ENCODE measurements at places on chromosomes 6 and 20.

- DNase-seq: no peak
Observed at GRCh38 chr6:41713650-41714291, 21.6 kb downstream of the TFEB start.

DNA sequence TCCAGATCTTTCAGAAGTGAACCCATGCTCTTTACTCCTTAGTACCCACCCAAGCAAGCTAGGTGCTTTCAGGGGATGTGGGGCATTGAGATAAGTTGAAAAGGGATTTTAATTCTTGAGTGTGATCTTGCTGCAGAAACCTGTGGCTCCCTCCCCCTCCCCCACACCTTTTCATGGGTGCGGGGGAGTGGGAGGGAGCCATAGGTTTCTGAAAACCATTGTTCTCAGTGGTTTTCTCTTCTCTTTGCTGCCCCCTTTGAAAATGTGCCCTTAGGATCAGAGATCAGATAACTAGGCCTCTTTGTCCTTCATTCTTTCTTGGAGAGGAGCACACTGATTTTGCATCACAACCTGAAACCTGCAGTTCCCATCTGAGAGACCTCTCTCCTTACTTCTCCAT is 2.4 kb downstream of the PCSK2 start:
- DNase-seq: no peak

DNA sequence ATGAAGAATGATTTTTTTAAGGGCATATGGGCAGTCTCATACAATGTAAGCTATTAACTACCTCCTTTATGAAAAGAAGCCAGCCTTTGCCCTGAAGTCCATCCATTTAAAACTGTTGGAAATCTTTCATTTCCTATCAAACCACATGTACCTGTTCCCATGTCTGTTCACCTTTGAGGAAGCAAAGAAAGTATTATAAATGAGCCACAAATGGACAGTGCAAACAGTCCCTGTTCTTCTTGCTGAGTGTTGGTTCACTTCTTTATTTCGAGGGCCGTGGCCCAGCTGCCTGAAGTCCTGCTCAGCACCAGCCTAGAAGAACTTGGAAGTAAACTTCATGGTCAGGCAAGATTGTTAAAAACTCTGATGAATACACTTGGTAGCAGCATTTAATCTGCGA is 112.4 kb downstream of the TMEM242 start:
- no peak for DNase-seq

DNA sequence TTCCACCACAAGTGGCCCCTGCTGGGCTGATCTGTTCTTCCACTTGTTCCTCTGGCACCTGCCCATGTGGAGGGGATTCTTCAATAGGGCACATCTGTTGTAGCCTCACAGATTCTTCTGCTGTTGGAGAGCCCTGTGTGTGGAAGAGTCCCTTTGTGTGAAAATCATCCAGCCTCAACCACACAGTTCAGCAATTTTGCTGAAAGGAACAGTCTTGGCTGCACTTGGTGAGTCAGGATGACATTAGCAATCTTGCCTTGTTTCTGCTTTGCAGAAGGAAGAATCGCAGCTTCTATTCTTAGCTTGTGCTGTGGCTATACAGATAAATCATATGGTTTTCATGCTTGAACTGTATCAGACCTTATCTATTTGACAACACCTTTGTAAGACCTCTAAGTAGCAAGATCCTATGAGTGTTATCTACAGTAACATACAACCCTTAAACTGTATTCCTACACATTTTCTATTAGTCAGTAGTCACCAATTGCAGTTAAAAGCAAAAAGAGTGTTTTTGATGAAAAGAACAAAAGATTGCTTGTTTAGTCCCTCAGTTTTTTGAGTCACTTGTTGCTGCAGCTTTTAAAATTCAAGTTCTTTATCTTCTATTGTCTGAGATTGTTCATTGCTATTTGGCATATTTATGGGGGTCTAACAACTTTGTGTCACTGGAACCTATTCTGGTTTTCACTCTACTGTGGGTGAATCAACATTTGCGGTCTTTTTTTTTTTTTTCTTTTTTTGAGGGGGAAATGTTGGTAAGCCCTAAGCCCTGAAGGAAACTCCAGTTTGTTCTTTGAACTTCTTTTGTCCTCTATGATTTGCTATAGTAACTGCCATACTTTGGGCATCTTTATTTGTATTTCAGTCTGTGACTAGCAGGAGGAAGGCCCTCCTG is 231.6 kb downstream of the TFAP2B start:
- DNase-seq: no peak

GRCh38 chr6:159969921-159970320 is 1.0 kb downstream of the IGF2R start:
- DNase-seq: no peak

DNA sequence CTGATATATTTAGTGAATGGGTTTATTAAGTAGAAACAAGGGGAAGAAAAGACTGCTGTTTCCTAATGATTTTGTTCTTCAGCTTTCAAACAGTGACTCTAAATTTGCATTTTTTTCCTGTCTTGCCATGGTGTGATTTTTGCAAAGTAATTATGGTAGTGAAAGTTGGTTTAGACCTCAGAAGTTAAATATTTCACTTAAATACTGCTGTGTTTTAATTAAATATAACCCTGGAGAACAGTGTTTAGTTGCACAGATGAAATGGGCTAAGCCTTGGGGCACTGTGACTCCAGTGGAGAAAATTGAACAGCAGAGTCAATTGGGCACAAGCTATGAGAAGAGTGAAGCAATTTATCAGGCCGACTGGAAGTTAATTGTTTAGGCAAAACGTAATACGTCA is 111.1 kb upstream of the MCHR2 start:
- DNase-seq: no peak

DNA sequence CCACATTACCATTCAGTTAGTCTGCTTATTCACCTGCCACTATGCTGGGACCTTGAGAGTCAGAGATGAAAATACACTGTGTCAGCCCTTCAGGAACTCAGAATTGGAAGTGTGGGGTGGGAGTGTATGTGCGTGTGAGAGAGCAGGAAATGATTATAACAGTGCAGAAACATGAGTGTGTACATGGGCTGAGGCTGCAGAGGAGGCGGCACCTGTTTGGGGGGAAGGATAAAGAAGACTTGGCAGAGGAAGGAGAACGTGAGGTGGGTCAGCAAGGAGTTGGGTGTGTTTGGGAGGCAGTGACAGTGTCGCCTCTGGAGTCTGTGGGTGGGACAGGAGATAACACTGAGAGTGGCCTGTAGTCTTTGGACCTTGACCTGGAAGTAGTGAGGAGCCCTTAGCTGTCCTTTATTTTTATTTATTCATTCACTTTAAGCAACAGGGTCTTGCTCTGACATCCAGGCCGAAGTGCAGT is 3.1 kb downstream of the CHMP4B start:
- no peak for DNase-seq

DNA sequence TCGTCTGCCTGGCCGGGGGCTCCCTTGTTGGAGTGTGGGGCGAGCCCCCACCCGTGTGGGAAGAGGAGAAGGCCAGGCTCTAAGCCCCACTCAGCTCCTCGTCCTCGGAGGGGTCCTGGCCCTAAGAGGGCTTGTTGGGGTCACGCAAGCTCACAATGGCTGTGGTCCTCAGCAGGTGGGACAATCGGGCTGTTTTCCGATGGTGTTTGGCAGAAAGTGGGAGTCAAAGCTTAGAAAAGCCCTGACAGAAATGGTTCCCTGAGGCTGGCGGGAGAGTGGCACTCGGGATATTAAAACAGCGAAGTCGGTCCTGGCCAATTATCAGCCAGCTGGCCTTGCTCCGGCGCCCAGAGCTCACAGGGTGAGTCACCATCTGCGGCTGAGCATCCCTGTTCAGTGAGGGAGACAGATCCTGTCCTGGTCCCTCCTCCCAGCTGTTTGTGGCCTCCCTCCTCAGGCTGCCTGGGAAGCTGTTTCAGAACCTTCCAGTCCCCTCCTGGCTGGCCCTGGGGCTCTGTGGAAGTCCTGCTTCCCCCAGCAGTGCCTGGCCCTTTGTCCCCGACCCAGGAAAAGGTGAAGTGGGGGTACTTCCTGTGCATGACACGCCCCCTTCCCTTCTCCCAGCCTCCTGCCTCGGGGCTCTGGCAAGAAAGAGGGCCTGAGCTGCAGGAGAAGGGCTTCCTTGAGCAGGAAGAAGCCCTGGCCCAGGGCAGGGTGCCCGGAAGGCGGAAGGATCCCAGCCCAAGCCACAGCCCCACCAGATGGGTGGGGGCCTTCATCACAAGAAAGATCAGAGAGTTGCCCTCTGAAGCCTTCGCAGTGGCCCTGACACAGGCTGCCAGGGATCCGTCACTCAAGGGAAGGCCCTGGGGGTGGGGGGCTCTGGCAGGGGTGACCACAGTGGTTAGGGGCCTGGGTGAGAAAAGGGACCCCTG is 53.6 kb upstream of the BHLHE23 start:
- DNase-seq: no peak

- no peak for DNase-seq
Observed at GRCh38 chr20:48826883-48827771, 672 bp downstream of the PREX1 start.

- DNase-seq: no peak
Observed at GRCh38 chr20:14617123-14617522, 279.7 kb upstream of the FLRT3 start.

GRCh38 chr6:107699254-107699653 is 124.9 kb downstream of the SCML4 start:
- no peak for DNase-seq

- no peak for DNase-seq
Observed at GRCh38 chr6:49339096-49339495, 124.0 kb downstream of the MMUT start.

GRCh38 chr6:44151348-44152108 is 7.1 kb upstream of the CAPN11 start:
- DNase-seq: peak; percentile 71

DNA sequence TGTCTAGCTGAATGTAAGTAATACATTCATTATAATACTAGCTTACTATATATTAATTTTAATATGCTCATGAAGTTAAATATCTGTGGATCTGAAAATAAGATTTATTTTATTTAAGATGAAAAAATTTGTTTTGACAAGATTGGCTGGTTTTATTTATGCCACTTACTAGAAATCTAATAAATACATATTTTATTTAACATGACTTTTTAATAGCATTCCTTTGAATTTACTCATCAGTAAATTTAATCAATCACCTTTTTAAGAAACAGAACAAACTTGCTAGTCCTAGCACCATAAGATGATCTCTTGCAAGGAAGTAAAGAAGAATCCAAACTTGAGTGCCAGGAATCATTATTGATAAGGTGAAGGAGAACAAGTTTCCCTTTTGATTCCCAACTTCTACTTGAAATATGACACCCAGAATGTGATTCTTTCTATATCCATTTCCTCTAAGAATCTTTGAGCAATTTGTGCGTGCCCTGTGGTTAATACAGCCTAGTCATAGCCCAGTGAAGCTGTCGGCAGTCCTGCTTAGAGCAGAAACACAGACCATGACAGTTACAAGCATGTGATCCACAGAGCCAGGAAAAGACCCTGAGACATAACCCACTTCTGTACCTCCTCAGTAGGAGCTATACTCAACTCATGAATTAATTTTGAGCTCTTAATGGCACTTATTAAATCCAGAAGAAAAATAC is 282.3 kb upstream of the QKI start:
- no peak for DNase-seq

DNA sequence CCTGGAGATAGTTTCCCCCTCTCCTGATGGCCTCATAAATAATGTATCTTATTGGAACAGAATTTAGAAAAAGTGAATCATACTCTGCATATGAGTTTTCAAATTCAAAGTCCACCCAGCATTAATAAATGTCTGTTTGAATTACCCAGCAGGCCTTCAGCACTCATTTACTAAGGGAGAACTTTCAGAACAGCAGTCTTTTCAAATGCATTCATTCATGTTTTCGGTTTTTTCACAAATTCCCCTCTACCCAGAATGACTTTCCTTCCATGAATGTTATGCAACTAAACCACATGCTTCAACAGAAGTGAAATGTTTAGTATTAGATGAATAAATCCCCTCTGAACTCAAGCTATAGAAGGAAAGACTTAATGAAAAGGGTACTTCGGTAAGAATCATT is 92.4 kb downstream of the RTN4IP1 start:
- DNase-seq: no peak

DNA sequence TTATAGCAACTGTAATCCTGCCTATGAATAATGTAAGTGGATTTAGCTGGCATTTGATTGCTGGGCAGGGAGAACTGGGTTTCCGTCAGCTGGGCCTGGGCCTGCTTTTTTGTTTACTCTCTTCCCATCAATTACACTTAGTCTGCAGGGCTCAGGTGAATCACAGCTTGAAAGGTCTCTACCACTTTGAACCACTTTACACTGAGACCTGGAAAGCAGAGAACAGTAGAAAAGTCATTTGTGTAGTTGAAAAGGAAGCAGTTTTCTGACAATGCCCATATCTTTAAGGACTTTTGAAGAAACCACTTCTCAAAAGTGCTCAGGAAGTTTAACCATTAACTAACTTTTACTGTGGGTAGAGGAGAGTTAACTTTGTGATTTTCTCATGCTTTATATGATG is 315.4 kb upstream of the SASH1 start:
- DNase-seq: no peak

DNA sequence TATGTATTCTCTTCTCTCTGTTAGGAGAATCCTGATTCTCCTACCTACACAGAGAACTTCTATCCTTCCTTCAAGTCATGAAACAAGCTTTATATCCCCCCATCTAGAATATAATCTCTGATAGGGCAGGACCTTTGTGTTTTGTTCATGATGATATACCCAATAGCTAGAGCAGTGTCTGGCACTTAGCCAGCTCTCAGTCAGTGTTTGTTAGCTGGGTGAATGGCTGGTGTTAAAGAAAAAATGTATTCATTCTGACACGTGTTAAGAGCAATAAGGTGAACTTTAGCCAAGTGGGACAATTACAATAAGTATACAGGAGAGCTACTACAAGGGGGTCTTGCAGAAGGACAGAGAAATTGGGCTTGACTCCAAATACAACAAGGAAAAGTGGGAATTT is 34.3 kb upstream of the TNFRSF21 start:
- no peak for DNase-seq

DNA sequence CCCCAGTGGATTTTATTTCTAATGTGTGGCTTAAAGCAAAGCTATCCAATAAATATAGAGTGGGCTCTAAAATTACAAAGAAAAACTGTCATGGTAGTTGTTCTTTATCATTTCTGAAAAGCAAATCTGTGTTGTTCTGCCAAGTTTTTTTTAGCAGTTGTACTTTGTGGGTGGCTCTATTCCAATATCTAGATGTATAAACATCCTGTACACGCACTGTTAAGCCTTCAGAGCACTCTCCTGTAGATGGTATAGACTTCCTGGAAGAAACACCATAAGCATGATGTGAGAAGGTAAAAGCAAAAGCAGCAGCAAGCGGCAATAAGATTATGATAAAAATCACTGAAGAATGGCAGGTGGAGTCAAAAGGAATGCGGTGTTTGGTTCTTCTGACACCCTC is 21.5 kb upstream of the TMEM30A start:
- DNase-seq: no peak

- no peak for DNase-seq
Observed at GRCh38 chr6:42419490-42420280, 32.0 kb downstream of the TRERF1 start.

Measured in naive thymus-derived CD4-positive, alpha-beta T cell (primary cell).